ENCODE measurements at places on chromosomes 3 and 15.

DNA sequence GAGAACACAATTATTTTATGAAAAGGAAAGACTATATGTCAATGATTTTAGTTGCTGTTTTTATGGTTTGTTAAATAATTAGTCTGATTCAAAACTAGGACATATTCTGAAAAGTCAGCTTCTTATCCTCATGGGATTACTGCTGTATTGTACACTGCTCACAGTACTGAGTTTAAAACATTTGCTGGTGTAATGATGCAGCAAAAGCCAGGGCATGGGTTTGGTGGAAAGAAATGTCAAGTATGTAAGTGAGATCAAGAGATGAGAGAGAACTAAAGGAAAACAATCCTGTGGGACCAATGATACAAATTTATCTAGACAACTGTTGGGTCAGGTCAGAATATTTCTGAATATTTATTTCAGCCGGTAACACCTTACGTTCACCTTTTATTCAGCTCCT, 210.1 kb upstream of the ARHGEF26 start:
- DNase-seq: no peak

GRCh38 chr3:64140651-64141050, 84.6 kb downstream of the PRICKLE2 start:
- DNase-seq: no peak

GRCh38 chr15:67968564-67968963, 85.6 kb upstream of the PIAS1 start:
- no peak for DNase-seq

DNA sequence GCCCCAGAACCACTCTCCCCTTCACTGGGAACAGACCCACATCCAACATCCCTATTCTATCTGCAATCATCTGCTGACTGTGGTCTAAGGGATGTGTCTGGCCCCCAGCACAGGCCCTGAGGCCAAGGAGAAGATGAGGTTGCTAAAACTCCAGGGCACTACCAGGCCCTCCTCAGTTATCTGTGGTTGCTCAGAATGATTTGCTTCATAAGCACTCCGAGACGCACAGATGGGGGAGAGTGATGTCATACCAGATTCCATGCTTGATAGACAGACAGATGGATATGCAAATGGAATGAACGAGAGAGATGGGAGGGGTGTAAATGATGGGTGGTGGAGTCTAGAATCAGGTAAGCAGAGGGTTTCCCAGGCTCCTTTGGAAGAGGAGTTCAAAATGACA, 57.8 kb downstream of the CEMIP start:
- no peak for DNase-seq

GRCh38 chr15:90789462-90789861, 72.3 kb downstream of the BLM start:
- no peak for DNase-seq

GRCh38 chr15:66327736-66328135, 28.7 kb downstream of the TIPIN start:
- DNase-seq: no peak

- peak; percentile 89 for DNase-seq
Measured at GRCh38 chr3:170751083-170751898, 118.7 kb downstream of the RPL22L1 start.

GRCh38 chr15:55515491-55515890, 7.5 kb upstream of the DNAAF4 start:
- no peak for DNase-seq

DNA sequence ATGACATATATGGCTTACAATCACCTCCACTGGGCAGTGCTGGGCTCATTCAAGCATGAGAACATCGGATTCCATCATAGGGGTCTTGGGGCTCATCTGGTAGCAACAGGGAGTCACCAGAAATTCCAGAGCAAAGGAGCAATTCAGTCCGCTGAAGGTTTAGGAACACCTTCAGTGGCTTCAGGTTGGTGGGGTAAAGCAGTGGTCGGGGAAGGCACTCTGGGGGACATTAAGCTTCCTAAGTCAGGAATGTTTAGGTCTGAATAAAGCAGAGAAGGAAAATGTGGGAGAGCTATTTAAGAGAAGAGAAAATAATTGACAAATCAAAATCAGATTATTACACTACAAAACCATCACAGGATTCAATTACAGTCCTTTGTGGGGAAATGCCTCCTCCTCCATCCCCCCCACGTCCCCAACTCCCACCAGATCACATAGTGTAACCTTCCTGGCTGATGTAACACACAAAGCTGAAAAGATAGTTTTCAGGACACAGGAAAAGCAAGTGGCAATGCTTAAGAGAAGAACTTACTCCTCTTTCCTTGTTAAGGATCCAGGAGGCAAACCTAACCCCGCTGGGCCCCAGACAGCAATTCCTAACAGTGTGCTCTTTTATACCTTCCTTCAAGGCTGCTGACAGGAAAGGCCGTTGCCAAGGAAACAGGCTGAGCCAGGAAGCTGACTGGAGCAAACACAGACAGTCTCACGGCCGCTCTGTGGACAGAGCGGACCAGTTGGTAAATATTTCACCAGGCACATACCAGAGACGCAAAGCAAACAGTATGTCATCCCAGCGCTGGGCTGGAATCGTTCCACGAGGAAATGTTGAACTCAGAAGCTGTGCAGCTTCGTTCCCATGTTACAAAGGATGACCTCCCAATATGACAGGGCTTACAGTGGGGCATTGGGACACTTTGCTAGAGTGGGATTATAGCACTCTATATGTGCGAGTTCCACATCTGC, 57.5 kb upstream of the LMCD1 start:
- peak; percentile 98 for DNase-seq

DNA sequence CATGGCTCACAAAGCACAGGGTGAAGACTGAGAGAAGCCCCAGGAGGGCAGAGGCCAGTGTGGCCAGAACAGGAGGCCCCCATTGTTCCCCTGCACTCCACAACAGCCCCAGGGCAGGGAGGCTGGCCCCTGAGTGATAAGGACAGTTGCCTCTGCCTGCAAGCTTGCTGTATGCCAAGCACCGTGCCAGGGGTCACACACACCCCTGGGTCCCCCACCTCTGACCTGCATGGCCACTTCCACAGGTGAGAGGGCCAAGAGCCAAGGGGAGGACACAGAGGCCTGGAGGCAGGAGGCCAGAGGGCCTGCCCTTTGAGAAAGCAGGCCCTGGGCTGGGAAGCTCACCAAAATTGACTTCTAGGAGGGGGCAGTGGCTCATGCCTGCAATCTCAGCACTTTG, 23.7 kb downstream of the ATRIP start:
- DNase-seq: no peak

DNA sequence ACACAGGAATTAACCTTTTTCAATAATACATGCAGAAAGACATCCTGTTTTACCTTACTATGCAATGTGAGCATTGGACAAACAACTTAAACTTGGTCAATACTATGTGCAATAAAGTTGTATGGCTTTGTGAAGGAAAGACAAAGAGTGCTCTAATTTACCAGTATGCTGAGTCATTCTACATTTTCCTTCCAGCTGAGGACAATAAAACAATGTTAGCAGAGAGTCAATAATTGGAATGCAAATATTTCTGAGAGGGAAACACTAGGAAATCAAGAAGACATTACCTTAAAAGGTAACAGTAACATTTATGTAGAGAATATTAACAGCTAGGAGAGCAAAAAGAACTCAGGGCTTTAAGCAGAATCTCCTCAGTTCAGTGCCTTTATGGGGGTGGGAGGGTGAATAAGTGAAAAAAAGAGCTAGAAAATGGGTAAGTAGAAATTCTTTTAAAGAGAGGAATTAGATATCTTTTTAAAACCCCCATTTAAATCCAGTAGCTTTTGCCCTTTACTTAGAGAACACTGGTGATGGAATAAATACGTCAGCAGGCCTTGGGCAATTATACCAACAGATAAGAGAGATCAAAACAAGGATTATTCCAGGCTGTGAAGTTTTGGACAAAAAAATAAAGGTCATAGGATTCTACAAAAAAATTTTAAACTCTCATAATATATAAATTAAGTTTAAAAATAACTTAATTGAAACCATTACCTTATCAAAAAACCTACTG, 11.6 kb upstream of the HGD start:
- no peak for DNase-seq

GRCh38 chr15:58346361-58346760, 85.4 kb upstream of the LIPC start:
- no peak for DNase-seq

DNA sequence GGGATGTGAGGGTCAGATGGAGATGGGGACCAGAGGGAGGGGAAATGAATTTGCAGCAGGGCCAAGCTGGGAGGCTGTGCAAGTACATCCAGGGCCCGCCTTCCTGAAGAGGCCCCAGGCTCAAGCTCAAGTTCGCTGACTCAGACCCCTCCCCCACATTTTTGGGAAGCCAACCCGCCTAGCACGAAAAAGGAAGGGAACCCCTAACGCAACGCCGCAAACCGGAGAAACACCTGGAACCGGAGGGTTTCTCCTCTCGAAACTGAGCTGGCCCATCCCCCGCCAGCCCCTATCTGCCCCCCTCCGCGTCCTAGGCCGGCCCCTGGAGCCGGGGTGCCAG, 624 bp downstream of the AP3B2 start:
- DNase-seq: no peak

Measured in stromal cell of bone marrow (primary cell).